ENCODE measurements at places on chromosomes 11 and 22. TPM values are rescaled to one million over a fixed set of nuclear protein-coding genes. Genes with fewer than 3 reads are reported as not detected.

Gene PATE4
- not detected for total RNA-seq

GRCh38 chr22:30305906-30306626 is 16.8 kb upstream of the CASTOR1 start:
- no peaks in the 10 kb centered on the region for H3K27me3 ChIP-seq
- H3K27ac ChIP-seq: no peak overlapping the region
- no peak overlapping the region for H3K4me3 ChIP-seq
- peaks cover 4% of the 10 kb centered on the region for H3K36me3 ChIP-seq
- H3K4me1 ChIP-seq: peaks cover 40% of the 10 kb centered on the region

DNA sequence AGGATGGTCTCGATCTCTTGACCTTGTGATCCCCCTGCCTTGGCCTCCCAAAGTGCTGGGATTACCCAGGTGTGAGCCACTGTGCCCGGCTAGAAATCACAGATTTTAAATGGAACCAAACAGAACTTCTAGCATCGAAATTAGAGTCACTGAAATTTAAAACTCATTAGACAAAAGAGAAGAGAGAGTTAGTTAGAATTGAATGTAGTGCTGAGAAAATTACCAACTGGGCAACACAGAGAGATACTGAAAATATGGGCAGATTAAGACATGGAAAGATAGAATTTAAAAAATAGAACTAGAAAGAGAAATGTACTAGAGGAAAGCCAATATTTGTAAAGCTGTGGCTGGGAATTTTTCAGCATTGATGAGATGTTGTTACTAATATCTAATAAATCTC is 217.9 kb downstream of the TBC1D22A start:
- no peak for DNase-seq
- no peak overlapping the region for H3K4me3 ChIP-seq
- peaks cover 3% of the 10 kb centered on the region for H3K36me3 ChIP-seq
- H3K27ac ChIP-seq: no peak overlapping the region
- H3K4me1 ChIP-seq: peaks cover 10% of the 10 kb centered on the region
- H3K27me3 ChIP-seq: no peaks in the 10 kb centered on the region

DNA sequence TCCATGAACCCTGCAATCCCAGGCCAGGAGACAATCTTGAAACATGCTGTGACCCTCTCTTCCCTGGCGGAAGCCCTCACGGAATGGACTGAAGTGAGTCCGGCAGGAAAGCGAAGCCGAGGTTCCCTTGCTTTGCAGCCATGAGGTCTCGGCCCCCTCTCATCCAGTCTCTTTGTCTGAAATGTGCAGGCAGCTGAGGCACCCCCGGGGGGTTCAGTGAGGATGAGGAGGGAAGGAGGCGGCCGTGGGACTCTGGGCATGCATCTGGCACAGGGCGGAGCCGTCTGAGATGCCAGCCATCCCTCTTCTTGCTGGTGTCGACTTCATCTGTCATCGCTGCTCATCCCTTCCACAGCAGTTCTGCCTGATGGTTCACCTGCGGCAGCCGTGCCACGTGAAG is 1485.7 kb downstream of the BRD1 start:
- H3K4me1 ChIP-seq: no peaks in the 10 kb centered on the region
- H3K27me3 ChIP-seq: no peaks in the 10 kb centered on the region
- DNase-seq: no peak
- H3K27ac ChIP-seq: no peak overlapping the region
- H3K4me3 ChIP-seq: no peak overlapping the region
- no peaks in the 10 kb centered on the region for H3K36me3 ChIP-seq

DNA sequence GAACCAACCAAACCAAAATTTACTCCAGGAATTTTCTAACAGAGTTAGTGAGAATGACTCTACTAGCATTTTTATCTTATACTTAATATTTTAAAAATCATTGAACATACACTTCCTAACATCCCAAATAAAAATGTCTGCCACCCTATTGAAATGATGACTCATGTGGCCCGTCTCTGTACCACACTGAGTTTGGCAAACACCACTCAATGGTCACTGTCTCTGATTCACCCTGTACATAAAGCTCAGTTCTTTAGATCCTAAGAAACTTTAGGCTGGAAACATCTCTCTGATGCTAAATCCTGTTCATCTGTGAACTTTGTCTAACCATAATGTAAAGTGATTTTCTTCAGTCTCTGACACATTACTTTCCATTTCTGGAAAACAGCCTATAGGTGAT is 182.0 kb downstream of the CWF19L2 start:
- no peaks in the 10 kb centered on the region for H3K4me1 ChIP-seq
- no peak for DNase-seq
- no peaks in the 10 kb centered on the region for H3K27me3 ChIP-seq
- no peaks in the 10 kb centered on the region for H3K36me3 ChIP-seq

Gene ANKK1
- total RNA-seq: 0.19 TPM

DNA sequence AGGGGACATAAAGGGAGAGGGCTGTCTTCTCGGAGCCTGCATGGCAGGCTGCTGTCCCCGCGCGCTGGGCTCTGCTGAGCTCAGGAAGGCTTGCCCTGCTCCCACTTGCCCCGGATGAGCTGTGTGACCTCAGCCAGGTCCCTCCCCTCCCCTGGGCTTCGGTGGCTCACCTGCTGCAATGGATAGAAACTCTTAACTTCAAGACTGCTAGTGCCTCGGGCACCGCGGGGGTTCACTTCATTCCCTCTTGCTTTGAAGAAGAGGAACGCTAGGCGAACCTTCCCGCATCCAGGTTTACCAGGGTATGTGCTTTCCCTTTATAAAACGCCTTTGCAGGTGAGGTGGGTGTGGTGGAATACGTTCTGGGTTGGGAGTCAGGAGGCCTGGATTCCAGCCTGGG is 115.0 kb downstream of the PHF21B start:
- no peaks in the 10 kb centered on the region for H3K4me1 ChIP-seq
- no peak for DNase-seq
- H3K36me3 ChIP-seq: no peaks in the 10 kb centered on the region
- no peak overlapping the region for H3K27ac ChIP-seq

GRCh38 chr22:50072167-50072555 is 13.1 kb downstream of the MLC1 start:
- H3K36me3 ChIP-seq: no peaks in the 10 kb centered on the region
- H3K27ac ChIP-seq: no peak overlapping the region
- DNase-seq: no peak

DNA sequence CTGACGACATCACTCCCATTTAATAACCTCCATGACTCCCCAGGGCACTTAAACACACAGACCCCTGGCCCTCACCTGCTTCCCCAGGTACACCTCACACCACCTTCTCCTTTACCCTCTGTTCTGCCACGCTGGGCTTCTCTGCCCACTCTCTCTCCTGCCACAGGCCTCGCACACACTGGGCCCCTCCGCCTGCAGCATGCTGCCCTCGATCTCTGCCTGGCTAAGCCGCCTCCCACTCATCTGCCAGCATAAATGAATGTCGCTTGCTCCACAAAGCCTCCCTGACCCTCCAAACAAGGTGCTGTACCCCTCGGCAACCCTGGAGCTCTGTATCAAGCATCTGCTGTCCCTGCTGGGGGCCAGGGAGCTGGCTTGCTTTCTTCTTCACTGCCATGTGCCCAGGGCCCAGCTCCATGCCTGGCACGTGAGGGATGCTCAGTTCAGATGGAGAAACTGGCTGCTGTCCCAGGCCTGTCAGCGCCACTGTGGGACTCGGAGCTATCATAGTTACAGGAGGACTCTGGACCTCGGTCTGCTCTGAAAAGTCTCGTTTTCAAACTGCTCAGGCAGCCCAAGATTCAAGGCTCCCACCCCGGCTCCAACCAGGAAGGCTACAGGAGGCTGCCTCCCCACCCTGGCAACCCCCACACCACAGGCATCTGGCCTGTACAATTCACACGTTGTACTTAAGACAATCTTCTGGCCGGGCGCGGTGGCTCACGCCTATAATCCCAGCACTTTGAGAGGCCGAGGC is 11.9 kb downstream of the TTLL1 start:
- DNase-seq: no peak
- H3K27ac ChIP-seq: no peak overlapping the region

GRCh38 chr11:28133146-28133545 is 25.0 kb downstream of the METTL15 start:
- no peak overlapping the region for H3K4me3 ChIP-seq

Gene MICALL1
- total RNA-seq: 131 TPM

Gene PLAAT5
- total RNA-seq: 0.36 TPM

- no peak overlapping the region for H3K27ac ChIP-seq
- no peaks in the 10 kb centered on the region for H3K27me3 ChIP-seq
- H3K4me3 ChIP-seq: no peak overlapping the region
Observed at GRCh38 chr11:44535191-44535980, 30.1 kb upstream of the CD82 start.

Gene MPEG1
- not detected for total RNA-seq

DNA sequence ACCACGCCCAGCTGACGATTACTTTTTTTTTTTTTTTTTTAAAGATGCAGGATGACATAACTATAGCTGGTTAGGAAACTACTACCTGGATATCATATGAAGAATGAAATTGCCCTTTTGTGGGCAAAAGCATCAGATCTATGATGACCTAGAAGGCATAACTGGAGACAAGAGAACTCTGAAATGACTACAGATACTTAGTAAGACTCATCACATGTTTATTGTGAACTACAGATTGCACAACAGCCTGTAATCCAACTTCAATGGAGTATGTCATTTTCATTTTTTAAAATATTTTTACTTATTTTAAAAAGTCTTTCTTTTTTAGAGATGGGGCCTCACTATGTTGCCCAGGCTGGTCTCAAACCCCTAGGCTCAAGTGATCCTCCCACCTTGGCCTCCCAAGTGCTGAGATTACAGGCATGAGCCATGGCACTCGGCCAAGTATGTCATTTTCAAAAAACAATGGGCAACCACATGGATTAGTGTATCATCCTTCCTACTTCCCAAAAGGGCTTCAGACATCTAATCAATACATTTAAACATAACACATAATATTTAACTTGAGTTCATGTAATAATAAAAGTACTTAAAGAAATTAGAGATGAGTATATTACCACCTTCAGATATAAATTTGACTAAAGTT is 3.3 kb downstream of the MTMR2 start:
- no peak overlapping the region for H3K27ac ChIP-seq
- H3K4me1 ChIP-seq: peaks cover 18% of the 10 kb centered on the region
- H3K27me3 ChIP-seq: no peaks in the 10 kb centered on the region
- no peaks in the 10 kb centered on the region for H3K36me3 ChIP-seq
- no peak overlapping the region for H3K4me3 ChIP-seq
- DNase-seq: no peak
